Omental fat pad (tissue), 4 donors: ENCODE measurements at places on chromosomes 12 and 14.

GRCh38 chr14:79278798-79279644 lies 932.3 kb downstream of the DIO2 start:
- DNase-seq = peak; percentile 39

- DNase-seq = no peak
Observed at GRCh38 chr12:5506295-5506694, 74.4 kb downstream of the NTF3 start.

DNA sequence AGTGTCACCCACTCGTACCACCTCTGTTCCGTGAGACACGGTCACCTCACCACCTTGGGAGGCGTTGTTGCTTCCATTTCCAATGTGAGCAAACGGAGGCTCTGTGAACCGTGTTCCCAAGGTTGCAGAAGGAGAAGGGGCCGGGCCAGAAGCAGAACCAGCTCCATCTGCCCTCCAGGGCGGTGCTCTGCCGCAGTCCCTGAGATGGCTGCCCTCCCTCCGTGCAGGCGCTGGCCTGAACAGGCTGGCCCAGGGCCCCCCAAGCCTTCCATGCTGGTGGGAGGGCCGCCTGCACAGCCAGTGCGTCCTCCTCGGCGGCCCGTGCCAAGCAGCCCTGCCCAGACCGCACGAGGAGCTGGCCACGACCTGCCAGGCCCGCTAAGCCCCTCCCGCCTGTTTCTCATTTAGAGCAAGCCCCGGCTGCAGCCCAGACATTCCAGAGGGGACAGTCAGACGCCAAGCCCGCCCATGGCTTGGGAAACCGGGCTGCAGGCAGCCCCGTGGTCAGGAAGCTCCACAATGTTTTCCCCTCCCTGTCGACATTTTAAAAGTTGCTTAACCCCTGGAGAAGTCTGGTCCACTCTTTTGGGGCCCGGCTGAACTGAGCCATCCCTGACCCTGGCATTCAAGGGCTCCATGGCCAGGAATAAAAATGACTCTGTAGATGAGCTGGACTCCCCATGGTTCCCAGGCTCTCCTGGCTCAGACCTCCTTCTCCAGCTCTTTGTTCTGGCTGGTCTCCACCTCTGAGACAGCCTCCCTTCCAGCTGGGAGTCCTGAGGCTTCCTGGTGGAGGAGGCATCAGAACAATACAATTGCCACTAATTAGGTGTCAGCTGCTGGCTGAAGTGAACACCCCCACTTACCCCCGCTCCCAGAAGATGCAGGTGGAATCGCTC lies 236.0 kb downstream of the BCL11B start:
- DNase-seq = peak; percentile 37

DNA sequence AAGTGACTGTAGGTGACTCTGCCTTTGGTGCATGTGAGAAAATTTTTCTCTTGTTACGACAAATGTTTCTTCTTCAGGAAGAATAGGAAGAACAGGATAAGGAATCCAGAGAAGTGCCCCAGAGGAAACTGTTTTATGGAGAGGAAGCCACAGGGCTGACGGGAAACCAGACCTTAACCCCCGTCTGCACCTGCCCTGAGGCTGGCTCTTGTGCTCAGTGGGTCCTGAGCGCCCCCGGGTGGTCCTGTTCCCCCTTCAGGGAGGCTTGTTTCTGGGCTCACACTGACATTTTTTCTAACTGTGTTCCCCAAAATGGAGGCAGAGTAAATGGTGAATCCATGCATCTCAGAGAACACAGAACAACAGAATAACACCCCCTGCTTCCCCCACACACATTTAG lies 691.8 kb downstream of the TMEM121 start:
- DNase-seq = no peak

GRCh38 chr12:53871367-53871766 lies 67.3 kb upstream of the HOXC13 start:
- no peak for DNase-seq

- DNase-seq = no peak
Observed at GRCh38 chr12:58668871-58669270, 251.4 kb downstream of the LRIG3 start.

DNA sequence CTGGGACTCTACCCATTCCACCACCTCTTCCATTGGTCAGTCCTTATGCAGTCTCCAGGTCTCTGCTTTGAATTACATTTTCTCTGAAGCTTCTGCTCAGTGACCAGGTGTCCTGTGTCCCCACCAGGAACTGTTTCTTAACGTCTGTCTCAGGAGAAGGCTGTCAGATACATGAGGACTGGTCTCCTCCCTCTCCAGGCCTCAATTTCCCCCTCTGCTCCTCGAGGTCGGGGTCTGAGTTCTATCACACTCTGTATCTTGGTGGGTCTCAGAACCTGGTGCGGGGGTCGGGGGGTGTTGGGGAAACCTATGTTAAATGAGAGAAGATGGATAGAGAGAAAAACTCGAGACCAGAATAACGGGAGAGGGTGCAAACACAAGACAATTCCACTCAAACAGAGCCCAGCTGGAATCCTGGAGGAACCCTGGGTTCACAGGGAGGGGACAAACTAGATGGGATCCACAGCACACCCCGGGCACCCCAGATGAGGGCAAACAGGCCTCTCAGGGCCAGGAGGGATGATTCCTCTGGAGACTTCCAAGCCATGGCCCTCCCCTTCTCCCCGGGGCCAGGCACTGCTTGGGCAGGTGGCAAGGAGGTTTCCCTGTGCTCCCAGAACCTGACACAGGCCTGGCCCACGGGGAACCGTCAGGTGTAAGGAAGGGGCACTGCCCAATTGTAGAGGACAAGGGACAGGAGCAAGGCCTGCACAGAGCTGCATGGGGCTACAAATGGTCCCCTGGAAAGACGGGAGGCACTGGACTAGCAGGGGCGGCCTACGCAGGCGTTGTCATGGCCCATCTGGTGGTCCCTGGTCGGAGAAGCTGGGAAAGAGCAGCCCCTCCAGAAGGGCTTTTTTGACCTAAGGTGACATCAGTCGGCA lies 313.2 kb upstream of the DIO3 start:
- no peak for DNase-seq

- no peak for DNase-seq
Observed at GRCh38 chr14:84209031-84209430, 1320.9 kb upstream of the FLRT2 start.

DNA sequence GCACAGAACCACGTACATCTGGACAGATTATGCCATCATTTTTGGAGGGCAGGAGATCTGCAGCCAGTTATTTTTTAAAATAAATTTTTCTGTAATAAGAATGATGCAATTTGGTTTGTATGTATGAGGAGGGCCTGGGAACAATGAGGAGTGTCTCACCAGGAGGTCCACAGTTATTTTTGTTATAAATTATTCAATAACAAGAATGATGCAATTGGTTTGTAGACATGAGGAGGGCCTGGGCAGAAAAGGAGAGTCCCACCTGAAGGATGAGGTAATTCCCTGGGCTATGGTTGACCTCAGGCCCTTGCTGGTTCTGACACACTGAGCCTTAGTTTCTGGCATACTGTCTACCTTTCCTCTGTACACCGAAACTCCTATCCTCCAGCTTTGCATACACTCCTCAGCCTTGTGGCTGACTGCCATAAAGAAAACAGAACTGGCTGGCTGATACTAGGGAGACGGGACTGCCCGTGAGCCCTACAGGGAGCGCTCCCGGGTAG lies 9.0 kb upstream of the DCD start:
- DNase-seq = no peak

GRCh38 chr12:22307811-22308210 lies 26.7 kb downstream of the ST8SIA1 start:
- no peak for DNase-seq

GRCh38 chr12:66725031-66725430 lies 46.2 kb upstream of the GRIP1 start:
- no peak for DNase-seq

DNA sequence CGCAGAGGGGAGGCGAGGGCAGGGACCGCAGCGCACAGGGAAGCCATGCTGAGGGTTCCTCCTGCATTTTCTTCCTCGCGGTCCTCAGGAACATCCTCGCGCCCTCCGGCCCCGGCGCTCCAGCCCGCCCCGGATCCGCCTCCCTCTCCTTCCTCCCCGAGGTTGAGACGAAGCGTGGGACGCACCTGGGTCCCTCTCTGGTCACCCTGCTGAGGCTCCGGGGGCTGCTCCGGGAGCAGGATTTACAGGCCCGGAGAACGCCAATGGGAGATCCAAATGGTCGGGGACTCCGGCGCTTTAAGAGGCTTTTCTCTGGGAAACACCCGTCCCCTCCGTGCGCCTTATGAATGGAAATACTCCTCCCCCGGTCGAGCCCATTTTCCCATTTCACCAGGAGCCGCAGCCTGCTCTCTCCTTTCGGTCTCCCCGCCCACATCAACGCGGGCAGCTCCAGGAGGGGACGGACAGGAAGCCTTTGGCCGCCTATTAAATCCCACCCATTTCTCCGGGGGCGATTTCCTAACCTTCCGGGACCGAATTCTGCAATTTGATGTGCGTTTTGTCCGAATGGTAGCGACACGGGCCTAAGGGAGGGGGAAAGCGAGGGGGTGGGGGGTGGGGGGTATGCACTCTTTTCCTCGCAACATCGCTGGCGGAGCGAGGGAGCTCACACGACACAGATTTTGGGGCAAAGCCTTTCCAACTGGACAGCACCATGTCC lies at the start of gene UNC79:
Gene UNC79 (plus strand): TSS at position 625 of the 721 bp plus-strand sequence. CDS start 91 bp downstream, at position 716.
- no peak for DNase-seq
